ENCODE measurements at places on chromosomes 11 and 22.

DNA sequence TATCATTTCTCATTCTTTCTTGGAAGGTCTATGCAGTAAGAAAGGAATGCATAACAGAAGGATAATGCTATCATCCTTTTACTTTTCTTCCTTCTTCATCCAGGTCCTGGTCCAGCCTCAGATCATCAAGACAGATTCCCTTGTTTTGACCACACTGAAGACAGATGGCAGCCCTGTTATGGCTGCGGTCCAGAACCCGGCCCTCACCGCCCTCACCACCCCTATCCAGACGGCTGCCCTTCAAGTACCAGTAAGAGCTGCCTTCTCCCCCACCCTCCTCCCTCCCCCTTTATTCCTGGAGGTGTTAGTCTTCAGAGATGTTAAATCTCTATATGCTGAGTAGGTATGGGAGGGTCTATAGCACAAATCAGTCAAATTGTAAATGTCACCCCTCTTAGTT is 37.9 kb downstream of the SREBF2 start:
- no peak for DNase-seq

DNA sequence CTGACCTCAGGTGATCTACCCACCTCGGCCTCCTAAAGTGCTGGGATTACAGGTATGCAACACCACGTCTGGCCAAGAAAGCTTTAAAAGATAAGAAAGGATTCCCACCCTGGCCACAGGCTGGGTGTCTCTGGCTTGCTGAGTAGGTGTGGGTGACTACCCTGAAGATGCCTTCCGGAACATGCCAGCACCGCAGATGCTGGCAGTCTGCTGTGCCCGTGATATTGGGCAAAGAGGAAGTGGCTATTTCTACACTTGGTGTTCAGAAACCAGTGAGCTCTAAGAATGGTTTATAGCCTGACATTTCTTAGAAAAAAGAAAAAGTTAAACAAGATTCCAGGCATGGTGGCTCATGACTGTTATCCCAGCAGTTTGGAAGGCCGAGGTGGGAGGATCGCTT is 6.1 kb downstream of the MRPL11 start:
- no peak for DNase-seq

GRCh38 chr11:113305440-113306336 is 8.7 kb upstream of the TTC12 start:
- peak; percentile 73 for DNase-seq

DNA sequence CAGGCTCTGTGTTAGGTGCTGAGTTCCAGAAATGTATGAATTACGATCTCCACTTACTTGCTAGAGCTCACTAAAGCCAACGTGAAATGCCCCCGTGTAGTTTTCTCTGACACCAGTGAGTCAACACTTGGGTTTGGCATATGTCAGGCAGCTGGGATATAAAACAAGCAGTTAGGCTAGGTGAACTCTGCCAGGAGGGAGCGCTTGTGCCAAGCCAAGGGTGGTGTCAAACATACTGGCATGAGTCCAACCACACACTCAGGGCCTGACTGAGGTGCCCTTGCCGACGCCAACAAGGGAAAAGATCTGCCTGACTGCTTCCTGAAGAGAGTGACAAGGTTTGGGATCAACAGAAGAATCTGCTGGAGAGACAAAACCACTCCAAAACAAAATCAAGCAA is 167.8 kb upstream of the NARS2 start:
- DNase-seq = peak; percentile 2

DNA sequence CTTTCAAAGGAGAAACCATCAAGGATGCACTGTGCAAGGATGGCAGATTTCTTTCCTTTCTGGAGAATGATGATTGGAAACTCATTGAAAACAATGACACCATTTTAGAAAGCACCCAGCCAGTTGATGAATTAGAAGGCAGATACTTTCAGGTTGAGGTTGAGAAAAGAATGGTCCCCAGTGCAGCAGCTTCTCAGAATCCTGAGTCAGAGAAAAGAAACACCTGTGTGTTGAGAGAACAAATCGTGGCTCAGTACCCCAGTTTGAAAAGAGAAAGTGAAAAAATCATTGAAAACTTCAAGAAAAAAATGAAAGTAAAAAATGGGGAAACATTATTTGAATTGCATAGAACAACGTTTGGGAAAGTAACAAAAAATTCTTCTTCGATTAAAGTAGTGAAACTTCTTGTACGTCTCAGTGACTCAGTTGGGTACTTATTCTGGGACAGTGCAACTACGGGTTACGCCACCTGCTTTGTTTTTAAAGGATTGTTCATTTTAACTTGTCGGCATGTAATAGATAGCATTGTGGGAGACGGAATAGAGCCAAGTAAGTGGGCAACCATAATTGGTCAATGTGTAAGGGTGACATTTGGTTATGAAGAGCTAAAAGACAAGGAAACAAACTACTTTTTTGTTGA is 9.8 kb downstream of the FAM111A start:
- DNase-seq = no peak

GRCh38 chr22:25701056-25701780 is 40.8 kb upstream of the MYO18B start:
- no peak for DNase-seq

GRCh38 chr11:61021661-61022212 is 50.3 kb downstream of the CD6 start:
- no peak for DNase-seq

GRCh38 chr11:90500922-90501568 is 278.2 kb upstream of the CHORDC1 start:
- DNase-seq = no peak

DNA sequence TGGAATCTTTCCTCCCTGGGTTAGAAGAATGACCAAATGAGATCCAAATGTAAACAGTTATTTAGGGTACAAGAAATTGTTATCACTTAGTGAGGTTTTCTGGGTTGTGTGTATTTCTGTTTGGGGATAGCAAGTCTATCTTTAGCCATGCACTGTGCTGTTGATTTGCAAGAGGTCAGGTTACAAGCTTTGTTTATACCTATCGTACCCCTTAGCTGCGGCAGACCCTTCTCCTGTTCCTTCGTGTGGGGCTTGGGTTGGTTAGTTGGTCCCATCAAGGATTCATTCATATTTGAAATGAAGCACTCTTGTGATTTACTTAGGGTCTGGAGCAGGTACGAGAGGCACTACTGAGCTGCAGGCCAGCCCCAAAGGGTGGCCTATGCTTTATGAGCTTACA is 72.6 kb downstream of the USP35 start:
- DNase-seq = no peak

DNA sequence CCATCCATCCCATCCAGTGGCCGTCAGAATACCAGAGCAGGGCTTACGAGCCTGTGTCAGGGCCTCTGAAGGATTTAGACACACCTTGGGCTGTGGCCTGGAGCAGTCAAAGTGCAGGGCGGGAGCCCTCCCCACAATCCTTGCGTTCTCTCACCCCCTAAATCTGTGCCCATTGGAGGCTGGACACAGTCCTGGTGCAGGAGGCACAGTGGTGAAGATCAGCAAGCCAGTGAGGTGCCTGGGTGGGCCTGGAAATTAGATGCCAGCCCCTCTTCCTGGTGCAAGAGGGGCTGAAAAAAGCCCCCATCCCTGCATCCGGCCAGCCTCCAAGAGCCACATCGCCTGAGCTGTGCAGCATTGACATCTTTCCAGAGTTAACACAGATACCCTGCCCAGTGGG is 1045.8 kb downstream of the TBC1D22A start:
- DNase-seq = no peak

DNA sequence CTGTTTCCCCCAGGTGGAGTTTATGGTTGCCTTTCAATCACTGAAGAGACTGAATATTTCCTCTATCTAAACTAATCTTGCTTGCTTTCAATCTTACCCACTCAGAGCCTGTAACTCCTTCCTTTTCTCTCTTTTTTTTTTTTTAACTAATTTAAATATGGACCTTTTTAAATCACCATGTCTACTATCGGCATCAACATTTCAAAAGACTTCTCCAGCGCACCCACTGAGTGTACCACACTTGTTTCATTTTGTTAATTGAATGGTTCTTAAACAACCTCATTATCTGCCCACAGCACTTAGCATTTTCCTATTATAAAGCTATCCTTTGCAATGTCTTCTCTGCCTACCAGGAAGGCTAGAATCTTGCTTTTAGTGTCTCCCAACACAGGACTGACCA is 1212.5 kb downstream of the LRRC4C start:
- DNase-seq = no peak

- no peak for DNase-seq
These were observed 34.3 kb downstream of the NCAM1 start for GRCh38 chr11:112995423-112996090.
